ENCODE measurements at places on chromosomes 1 and 21. TPM values are rescaled to one million over a fixed set of nuclear protein-coding genes. Genes with fewer than 3 reads are reported as not detected.

DNA sequence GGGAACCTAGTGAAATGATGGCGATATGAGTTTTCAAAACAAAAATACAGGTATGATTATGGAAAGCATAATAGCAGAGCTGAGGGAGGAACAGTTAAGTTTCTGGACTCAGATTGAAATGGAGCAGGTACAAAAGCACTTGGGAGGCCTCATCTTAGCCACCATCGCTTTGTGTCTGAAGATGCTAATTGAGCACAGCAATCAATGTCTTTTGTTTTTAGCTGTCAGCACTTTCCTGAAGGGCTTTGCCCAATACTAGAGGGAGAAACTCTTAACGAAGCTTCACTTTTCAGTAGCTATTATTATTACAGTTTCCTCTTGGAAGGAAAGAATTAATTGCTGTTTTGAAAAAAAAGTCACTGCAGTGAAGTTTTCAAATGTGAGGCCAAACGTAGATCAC is 348.7 kb downstream of the RWDD3 start:
- no peak for DNase-seq

DNA sequence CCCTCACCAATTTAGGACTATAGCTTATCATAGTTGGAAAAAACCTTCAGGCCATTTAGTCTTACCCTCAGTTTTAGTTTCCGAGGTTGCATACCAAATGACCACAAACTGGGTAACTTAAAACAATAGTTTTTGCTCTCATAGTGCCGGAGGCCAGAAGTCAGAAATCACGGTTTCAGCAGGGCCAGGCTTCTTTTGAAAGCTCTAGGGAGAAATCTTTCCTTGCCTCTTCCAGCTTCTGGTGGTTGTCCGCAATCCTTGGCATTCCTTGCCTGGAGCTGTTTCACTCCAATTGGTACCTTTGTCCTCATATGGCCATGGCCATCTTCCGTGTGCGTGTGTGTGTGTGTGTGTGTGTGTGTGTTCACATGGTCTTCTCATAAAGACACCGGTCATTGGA is 12.4 kb upstream of the PLXNA2 start:
- DNase-seq: no peak

DNA sequence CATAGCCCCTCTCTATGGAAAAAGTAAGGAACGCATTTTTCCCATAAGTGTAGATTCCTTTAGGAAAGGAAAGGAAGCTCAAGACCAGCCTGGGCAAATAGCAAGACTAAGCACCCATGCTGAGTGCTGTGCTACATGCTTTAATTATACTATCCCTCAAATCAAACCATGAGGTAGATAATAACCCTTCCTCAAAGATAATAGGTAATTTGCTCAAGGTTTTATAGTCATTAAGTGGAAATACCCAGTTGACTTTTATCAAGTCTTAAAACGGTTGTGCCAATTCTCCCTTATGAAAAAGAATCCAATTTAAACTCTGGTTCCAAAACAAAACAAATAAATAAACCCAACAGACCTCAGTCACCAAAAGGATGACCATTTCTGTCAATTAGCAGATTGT is 3.4 kb downstream of the KIAA0319L start:
- DNase-seq: no peak

- DNase-seq: no peak
These were observed 3.0 kb upstream of the MDM4 start for GRCh38 chr1:204513117-204513716.

- DNase-seq: no peak
These were observed 44.8 kb downstream of the SRSF11 start for GRCh38 chr1:70265946-70266345.

DNA sequence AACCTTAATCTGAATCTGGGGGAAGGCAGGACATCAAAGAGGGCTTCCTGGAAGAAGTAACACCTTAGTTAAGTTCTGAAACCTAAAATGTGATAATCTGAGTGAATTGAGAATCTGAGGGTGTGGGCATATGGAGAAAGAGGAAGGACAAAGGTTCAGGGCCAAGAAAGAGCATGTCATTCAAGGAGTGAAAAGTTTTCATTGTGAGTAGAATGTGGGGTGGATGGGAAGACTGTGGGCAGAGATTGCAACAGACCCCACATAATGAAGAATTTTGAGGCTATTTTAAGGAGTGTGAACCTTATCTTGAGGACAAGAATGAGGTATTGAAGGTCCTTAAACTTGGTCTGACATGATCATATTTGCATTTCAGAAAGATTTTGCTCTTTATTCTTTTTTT is 227.2 kb downstream of the PTGER3 start:
- no peak for DNase-seq

DNA sequence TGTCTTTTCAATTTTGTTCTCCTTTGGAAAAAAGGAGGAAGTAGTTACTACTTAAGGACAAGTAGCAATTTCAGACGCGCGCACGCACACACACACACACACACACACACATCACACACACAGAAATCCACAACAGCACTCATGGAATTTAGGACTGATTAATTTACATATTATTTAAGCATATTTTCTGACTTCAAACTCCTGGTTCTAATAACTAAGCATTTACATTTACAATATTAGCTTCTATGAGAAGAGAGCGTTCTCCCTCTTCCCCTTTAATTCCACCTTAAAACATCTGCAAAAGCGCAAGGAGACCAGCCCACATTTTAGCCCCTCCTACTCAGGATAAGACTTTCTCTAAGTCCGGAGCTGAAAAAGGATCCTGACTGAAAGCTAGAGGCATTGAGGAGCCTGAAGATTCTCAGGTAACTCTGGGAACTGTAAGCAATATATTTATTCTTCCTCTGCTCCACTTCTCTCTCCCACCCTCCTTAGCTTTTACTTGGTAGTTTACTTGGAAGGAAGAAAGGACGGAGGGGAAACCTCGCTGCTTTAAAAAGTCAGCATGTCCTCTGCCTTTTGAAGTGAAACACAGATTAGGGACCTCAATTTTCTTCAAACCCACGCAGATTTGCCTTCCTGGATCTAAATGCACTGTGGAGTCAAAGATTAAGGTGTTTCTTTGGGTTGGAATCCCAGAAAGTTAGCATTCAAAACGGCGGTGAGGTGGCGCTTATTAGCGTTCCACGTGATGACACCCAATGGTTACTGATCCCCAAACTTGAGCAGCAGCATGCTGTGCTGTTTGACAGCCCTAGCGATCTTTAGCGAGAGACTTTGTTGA is at the start of gene PLA2G4A:
Gene PLA2G4A, plus strand, starts transcription at position 339 of the 844 bp plus-strand sequence. CDS start 25,406 bp downstream, outside the sequence.
- DNase-seq: peak; percentile 38

GRCh38 chr1:192787914-192788585 is 20.8 kb upstream of the RGS2 start:
- DNase-seq: peak; percentile 8

DNA sequence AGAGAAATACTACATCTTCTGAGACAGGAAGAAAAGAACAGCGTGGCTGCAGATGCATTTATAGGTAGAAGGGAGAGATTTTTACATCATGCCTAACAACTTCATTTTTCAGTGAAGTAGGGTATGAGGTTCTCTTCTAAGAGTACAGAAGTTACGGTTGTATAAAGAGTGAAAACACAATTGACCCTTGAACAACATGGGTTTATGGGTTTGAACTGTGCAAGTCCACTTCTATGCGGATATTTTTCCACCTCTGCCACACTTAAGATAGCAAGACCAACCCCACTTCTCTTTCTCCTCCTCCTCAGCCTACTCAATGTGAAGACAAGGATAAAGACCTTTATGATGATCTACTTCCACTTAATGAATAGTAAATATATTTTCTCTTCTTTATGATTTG is 64.5 kb downstream of the RPAP2 start:
- DNase-seq: no peak

DNA sequence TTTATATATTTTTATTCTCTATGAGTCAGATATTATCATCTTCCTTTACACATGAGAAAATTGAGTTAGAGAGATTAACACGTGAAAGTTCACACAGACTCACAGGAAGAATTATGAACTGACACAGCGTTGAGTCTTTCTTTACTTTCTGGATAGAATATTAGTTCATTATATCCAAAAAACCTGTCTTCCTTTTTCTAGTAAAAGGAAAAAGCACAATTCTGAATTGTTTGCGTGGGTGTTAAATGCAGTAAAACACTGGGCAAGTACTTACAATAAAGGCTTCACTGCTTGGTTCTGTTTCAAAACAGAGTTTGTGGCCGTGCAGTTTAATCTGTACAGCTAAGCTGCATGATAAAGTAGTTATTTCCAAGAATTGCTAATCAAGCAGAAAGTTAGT is 10.8 kb downstream of the MAGI3 start:
- DNase-seq: no peak

GRCh38 chr1:202599669-202600431 is 110.4 kb downstream of the SYT2 start:
- peak; percentile 37 for DNase-seq

DNA sequence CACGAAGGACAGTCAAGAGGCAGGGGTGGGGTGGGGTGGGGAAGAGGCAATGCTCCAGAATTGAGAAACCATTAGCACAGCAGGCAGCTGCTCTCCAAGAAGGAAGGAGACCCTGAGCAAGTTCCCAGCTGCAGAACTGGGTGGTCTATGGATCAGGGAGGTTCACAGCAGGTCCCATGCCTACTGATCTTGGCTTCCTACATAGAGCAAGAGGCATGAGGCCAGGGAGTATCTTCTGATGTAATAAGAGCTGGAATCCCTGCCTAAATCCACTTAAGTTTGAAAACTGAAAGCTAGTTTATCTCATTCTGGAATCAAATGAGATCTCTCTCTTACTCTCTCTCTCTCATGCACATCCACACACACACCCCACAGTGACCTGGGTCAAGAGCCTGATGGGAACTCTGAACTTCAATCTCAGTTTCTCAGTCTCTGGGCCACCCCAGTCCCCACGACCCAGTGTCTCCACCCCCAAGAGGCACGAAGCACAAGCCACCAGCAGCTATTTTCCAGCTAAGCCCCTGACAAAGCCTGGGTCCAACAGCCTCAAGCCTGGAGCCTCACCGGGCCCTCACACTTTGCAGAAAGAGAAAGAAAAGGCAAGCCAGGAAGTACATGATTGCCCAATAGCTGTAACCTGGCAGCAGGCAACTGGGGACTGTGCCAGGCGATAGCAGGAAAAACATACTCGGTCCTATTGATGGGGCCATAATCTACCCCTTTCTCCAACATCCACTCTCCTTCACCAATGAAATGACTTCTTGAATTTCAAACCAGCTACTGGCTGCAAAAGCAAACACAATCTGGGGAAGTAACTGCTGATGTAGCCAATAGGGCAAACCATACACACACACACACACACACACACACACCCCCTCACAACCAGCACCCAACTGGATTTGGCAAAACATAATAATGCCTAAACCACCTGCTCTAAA is 2.2 kb downstream of the NUAK2 start:
- DNase-seq: peak; percentile 86

- peak; percentile 51 for DNase-seq
These were observed 63.9 kb downstream of the KCNK2 start for GRCh38 chr1:215146240-215146975.

- DNase-seq: peak; percentile 19
These were observed 279.6 kb downstream of the ASTN1 start for GRCh38 chr1:176884911-176885310.

GRCh38 chr1:15760520-15761211 is 2.1 kb downstream of the FBLIM1 start:
- peak; percentile 81 for DNase-seq

DNA sequence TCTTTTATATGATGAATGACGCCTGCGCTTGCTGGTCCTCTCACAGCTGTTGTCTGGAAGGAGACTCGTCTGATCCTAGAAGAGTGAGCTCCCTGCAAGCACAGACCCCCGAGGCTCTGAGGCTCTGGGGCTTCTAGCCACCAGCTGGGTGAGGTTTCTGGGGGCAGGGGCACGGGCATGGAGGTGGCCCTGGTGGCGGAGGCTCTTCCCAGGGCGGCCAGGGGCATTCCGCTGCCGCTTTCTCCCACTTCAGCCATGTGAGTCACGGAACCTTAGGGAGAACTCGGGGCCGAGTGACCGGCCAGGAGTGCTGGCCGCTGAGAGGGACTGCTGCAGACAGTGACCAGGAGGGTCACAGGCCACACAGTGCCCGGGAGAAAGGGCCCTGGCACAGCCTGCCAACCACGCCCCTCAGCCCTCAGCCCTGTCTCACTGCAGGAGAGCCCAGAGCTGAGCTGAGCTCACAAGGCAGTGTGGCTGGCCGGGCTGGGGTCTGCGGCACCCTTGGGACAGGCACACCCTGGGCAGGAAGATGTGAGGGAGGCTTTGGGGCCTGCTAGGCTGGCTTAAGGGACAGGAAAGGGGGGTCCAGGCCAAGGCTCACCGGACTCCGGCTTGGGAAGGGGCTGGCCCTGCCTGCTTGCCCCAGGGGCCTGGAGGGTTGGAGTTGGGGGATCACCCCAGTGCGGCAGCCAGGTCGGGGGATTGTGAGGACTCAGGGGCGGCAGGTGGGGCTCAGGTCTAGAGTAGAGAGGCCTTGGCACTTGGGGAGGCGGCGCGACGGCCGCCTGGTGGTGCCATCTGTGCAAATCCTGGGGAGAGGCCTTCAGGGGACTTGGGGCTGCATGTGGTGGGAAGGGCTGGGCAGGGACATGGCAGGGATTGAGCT is 35.7 kb downstream of the MORN1 start:
- DNase-seq: no peak

DNA sequence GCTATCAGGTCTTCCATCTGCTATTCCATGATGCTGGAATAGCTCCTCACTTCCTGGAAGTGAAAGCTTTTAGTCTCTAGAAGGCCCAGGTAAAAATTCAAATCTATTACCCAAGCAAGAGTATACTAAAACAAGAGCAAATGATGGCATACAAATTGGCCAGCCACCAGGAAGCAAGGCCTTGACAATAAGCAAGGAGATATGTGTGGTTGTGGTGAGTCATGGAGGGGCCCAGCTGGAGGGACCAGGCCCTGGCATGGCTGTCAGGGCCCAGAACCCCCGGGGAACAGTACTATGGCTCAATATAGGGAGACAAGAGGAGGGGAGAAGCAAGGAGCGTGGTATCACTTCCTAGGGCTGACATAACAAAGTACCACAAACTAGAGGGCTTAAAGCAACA is 358.7 kb downstream of the RRAGC start:
- DNase-seq: no peak

DNA sequence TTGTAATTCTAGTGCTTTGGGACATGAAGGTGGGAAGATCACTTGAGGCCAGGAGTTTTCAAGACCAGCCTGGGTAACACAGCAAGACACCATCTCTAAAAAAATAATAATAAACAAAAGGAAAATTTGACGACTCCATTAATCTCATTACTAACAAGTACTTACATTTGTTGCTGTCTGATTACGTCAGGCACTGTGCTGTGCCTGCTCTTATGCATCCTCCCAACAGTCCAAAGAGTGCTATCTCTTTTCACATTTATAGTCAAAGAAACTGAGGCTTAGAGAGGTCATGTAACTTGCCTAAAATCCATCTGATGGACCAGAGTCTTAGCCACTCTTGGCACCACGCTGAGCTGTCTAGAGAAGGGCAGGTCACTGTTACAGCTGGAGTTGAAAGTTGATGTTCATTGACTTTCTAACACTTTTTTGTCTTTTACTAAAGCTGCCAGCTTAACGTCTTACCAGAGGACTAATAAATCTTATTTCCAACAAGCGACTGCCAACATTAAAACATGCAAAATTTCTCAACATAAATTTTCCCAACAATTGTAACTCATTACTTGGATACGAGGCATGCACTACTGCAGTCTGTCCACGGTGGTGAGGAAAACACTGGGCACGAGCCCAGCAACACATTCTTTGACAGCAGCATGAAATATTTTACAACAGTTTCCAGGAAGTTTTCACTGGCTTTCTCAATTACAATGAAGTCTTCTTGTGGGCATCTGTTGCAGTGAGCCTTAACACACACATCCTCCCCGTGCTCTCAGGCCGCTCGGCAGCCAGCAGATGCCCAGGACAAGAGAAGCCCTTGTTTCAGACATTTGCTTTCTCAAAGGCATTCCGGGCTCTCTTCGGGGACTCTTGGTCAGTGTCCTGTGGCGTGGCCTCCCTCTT is 262.9 kb upstream of the PROX1 start:
- no peak for DNase-seq

Gene MPL
- total RNA-seq: not detected

Gene THRAP3
- 39.3 TPM for total RNA-seq

Gene MAN1C1
- total RNA-seq: 6.4 TPM

Gene FAM229A
- total RNA-seq: 8.8 TPM

Gene NHLH1
- not detected for total RNA-seq

Gene WNT2B
- total RNA-seq: 2.7 TPM
